NCI-H2081 treated with DMSO at 0.1 percent for 48 hours (cell line): ENCODE measurements at places on chromosomes 11 and 22.

DNA sequence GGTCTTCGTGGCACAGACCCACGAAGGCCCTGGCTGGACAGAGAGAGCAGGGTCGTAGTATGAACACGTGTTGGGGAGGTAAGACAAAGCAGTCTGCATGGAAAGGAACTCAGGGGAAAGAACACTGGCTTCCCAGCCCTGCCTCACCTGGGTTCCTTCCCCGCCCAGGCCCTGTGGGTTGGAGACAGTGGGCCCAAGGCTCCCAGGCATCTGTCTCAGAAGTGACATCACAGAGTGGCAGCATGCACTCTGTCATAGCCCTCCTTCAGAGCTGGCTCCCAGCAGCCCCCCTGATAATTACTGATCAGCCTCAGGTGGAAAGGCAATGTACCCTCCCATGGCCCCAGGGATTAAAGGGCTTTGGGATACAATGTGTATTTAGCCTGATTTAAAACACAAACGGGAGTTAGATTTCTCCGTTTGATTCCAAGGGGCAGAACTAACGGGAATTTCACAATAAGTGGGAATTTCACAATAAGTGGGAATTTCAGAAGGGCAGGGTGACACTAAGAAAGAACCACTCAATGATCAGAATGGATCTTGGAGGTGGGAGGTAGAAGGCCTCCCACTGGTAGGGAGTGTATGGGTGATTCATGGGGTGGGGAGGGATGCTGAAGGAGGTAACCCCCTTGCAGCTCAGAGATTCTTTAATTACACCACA, 65.1 kb downstream of the SLC22A12 start:
- no peak for DNase-seq

DNA sequence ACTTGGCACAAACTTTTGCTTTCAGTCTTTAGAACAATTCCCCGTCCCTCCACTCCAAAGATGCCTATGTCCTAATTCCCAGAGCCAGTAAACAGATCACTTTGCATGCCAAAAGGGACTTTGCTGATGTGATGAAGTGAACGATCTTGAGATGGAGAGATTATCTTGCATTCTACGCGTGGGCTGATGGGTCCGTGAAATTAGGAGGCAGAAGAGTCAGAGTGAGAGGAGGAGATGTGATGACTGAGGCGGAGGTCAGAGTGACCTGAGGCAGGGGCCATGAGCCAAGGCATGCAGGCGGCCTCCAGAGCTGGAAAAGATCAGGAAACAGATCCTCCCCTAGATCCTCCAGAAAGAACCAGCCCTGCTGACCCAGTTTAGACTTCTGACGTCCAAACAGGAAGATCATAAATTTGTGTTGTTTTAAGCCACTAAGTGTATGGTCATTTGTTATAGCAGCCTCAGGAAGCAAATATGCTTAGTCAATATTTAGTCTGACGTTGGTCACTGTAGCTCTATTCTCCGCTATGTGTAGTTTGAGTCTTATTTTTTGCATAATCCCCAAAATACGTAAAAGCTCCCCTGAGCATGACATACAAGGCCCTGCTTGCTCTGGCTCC, 76.0 kb upstream of the TIMP3 start:
- no peak for DNase-seq

DNA sequence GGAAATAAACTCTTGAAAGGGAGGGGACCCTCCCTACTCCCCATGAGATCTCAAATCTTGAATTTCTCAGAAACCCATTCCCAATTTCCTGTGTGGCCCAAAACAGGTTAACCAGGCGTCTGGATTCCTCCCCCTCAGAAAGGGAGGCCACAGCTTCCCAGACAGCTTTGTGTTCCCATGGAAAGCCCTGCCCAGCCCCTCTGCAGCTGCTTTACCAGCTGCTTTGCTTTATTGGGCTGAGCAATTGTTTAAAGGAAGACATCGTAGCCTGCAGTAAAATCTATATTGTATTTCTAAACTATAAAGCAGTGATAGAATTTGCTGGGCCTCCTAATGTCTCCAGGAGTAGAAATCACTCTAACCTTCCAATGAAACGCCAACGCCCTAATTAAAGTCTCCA, 97.4 kb downstream of the CHST1 start:
- DNase-seq = no peak

DNA sequence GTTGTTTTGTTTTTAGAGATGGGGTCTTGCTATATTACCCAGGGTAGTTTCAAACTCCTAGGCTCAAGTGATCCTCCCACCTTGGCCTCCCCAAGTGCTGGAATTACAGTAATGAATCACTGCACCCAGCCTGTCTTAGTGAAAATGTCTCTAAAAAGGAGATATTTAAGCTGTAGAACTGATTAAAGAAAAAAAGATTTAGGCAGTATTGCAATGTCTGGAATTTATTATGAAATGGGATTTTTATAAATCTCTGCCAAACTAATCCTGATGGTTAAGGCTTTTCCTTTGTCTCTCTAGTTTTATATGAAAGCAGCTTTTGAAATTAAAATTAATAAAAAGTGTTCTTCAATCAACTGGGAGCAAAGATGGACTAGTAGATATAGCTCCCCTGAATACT, 2.1 kb downstream of the PLAAT3 start:
- DNase-seq = no peak

DNA sequence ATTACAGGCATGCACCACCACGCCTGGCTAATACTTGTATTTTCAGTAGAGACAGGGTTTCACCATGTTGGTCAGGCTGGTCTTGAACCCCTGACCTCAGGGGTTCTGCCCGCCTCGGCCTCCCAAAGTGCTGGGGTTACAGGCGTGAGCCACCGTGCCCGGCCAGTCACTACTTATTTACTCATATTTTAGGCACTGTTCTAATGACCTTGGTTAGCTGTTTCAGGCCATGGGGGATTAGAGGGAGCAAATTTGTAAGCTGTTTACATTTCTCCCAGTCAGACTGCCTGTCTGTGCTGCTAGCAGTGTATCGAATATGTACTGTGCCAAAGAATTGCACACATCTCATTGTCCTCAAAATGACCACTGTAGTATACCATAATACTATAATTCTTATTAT, 32.7 kb upstream of the PACSIN2 start:
- no peak for DNase-seq
